NCI-H2029 (cell line): ENCODE measurements at places on chromosomes 6 and 20.
A peak's percentile ranks its signal among the peaks of the same experiment; 100 is the strongest.

DNA sequence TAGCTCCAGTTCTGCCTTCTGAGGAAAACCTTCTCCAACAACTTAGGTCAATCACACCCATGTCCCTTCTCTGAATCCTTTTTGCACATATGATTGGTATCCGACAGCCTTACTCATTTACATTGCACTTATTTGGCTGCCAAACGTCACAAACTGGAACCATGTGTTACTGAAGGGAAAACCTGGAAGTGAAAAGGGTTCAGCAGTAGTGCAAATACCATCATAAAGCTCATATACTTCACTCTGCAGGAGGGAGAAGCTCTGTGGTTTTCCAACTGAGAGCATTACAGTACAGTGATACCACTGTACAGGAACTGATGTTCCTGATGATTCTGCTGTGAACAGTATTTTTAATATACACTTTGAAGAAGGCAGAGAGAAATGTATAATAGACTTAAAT, 87.8 kb downstream of the SLC16A10 start:
- DNase-seq, result no peak

GRCh38 chr20:52103335-52103912, 88.2 kb downstream of the ZFP64 start:
- DNase-seq, result no peak

- no peak for DNase-seq
Measured at GRCh38 chr6:129894921-129895320, 33.8 kb upstream of the TMEM244 start.

DNA sequence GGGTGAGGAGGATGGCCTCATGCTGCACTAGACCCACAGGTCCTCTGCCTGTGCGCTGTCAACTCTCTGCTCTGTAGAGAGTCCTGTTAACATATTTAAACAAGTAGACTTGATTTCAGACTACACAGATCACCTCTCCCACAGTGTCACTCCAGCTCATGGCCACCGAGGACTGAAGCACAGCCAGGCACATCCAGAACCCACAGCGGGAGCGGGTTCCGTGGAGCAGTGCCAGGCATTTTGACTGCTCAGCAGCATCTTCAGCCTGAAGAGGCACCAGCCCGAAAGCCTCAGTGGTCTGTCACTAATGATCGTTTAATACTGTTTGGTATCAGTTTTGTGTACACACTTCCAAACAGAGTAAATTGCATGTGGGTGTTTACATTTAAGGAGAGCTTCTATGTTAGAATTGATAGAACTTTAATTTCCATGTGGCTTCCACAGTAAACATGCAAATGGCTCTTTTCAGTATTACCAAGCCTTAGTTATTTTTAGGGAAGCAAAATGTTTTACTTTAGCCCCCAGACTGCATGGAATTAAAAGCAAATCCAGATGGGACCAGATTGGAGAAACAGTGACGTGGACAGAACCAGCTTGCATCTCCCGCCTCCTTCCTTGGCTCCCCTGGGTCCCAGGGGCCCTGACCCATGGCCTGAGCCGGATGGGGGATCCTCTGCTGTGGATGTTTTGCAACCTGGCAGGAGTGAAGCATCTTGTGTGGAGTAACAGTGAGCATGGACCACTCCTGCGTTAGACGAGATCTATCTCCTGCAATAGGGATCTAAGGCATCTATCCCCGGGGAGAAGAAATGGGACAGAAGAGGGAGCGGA, 196.7 kb upstream of the CDH4 start:
- peak; percentile 18 for DNase-seq

DNA sequence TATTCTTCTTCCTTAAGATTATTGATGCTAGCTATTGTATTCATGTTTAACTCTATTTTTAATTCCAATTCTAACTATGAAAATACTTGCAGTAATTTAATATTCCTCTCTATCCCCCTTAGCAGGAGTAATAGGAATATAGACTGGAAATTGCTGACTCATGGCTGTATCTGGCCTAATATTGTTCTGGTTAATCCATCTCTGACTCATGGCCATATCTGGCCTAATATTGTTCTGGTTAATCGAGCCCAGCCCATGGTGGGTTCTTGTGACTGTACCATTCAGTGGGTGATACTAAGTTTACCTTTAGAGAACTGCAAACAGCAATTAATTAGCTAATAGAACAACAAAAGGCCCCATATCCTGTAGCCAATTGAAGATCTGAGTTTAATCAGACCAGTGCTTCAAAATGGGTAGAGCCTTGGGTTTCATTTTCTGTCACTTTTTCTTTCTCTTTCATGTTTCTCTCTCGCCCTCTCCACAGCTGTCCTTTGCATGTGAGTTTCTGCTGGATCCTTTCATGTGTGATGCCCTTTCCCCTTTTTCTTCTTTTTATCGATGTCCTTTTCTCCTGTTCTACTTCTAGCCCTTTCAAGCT, 50.6 kb downstream of the SLC22A3 start:
- no peak for DNase-seq

DNA sequence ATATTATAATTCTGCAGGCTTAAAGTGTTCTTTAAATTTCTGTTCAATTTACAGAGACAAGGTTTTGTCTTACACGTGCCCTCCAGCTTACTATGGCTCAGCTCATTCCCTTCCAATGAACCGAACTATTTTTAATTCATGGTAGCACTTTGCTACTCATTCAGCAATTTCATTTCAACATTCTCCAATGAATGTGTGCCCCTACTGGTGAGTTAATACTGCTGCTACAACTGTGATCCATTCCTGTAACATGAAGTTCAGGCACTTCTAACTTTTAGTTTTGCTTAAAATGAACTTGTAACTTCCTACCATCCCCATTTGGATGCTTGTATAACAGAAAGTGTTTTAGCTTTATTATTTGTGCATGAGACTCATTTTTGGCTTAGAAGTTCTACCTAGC, 99.7 kb downstream of the F13A1 start:
- no peak for DNase-seq

GRCh38 chr6:157954150-157955117, 27.2 kb upstream of the SYNJ2 start:
- DNase-seq, result no peak

DNA sequence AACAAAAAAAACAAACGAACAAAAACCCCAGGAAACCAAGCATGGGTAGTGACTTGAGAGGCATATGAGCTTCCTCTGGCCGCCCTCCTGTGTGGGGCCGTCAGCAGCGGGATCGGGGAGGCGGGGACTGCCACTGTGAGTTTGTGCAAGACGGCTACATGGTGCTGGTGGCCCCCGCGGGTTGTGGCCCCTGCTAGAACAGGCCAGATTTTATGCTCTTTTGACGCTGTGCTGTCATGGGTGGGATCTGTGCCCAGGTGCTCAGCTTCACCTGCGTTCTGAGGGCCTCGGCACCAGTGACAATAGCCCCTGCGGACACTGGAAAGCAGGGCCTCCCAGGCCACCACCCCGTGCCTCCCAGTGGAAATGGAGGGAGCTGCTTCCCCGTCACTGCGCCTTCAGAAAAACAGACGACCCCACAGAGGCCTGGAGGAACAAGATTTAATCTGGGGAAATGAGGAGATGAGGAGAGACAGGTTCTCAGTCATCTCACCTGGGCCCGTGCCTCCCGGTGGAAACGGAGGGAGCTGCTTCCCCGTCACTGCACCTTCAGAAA, 4.7 kb upstream of the KCNQ2 start:
- DNase-seq, result no peak
